ENCODE measurements at places on chromosomes 1 and 21.
A peak's percentile ranks its signal among the peaks of the same experiment; 100 is the strongest.

DNA sequence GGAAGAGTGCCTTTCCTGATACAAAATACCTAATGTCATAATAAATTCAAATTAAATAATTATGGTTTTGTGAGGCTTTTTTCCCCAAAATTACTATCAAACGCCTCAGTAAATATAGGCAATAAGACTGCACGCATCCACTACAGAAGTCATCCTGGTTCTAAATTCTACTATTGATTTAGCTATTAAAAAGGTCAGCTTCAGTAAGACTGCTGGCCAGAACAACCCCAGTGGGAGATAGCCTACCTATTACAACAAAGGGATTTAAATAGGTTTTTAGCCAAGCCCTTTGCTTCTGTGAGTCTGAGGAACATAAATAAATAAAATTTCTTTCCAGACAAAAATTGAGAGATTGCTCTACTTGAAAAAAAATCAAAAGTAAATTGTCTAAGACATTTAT lies 132.1 kb downstream of the PLPPR4 start:
- DNase-seq = no peak

DNA sequence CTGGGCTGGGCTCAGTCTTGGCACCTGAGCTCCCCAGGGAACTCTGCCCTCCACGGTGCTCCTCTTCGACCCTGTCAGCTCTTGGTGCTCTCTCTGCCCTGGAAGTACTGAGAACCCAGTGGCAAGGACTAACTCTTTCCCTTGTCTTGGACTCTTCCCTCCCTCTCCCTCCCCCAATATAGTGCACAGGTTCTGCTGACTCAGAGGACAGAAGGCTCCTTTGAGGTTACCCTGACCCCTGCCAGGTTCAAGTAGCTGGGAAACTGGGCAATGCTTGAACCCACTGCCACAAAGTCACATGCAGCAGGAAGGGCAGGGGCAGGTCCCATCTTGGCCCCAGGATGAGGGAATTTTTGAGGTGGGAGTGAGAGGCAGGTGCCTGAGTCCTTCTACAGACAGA lies 20.3 kb downstream of the KCNQ4 start:
- no peak for DNase-seq

- no peak for DNase-seq
Observed at GRCh38 chr1:6612641-6613360, 730 bp upstream of the PHF13 start.

DNA sequence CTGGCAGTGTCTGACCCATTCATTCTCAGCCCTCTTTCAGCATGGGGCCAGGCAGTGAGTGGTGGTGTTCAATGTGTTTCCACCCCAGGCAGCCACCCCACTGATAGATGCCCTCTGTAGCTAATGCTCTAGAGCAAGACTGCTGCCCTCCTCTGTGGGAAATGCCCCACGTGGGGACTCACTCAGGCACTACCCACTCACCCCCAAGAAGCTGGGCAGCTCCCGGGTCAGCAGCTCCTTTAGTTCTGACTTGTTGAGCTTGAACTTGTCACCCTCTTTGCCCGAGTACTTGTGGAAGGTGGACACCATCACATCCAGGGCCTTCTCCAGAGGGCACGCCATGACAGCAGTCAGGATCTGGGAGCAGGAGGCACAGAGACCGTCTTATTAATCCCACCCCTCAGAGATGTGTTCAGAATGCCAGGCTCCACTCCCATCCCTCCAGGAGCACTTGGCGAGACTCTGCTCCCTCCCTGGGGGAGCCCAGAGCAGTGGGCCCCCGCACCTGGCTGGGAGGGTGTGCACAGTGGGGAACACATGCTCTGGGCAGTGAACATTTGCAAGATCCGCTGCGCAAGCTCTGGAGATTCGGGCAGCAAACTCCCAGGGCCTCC lies 1.0 kb downstream of the S100A4 start:
- DNase-seq = no peak

DNA sequence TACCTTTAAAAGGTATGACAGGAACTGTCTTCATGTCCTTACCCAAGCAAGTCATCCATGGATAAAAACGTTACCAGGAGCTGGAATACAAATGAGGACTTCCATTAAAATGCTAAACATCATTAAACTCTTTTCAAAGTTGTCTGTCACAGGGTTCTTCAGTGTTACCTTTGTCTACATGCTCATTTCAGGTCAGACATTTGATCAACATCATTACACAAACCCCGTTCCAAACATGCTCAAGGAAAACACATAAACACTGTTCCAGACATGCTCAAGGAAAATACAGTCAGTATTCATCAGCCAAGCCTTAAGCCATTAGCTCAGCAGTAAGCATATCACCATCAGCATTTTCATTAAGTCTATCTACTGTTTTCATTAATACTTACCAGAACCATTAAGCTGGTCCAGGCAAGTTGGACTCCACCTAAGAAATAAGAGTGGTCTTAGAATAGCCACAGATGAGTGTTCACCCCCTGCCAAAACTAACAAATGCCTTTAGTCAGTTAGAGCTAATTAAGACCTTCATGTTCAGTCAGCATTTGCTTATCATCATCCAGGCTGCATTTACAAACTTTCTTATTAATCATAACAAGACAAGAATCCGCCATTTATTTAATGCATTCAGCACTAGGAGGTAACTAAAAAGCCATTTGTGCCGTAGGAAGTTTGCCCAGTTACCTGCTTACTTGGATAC lies 2.2 kb downstream of the GAS5 start:
- no peak for DNase-seq

DNA sequence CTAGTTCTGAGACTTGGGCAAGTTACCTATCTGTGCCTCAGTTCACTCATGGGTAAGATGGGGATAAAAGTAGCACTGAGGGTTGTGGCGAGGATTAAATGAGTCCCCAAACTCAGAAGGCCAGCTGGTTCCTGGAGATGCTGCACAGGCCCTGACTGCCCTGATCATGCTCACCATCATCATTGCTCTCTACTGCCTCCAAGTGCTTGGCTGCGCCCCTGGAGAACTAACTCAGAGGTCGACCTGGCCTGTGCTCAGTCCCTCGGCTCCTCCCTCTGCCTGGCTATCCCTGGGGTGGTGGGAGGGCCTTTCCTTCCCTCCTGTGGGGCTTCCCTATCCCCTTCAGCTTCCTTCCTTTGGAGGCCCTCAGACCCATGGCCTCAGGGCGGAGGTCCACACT lies 5.6 kb downstream of the SLC5A9 start:
- no peak for DNase-seq

GRCh38 chr1:4847711-4848110 lies 193.3 kb downstream of the AJAP1 start:
- no peak for DNase-seq

GRCh38 chr1:212518188-212519054 lies 85.7 kb downstream of the NENF start:
- DNase-seq = no peak

DNA sequence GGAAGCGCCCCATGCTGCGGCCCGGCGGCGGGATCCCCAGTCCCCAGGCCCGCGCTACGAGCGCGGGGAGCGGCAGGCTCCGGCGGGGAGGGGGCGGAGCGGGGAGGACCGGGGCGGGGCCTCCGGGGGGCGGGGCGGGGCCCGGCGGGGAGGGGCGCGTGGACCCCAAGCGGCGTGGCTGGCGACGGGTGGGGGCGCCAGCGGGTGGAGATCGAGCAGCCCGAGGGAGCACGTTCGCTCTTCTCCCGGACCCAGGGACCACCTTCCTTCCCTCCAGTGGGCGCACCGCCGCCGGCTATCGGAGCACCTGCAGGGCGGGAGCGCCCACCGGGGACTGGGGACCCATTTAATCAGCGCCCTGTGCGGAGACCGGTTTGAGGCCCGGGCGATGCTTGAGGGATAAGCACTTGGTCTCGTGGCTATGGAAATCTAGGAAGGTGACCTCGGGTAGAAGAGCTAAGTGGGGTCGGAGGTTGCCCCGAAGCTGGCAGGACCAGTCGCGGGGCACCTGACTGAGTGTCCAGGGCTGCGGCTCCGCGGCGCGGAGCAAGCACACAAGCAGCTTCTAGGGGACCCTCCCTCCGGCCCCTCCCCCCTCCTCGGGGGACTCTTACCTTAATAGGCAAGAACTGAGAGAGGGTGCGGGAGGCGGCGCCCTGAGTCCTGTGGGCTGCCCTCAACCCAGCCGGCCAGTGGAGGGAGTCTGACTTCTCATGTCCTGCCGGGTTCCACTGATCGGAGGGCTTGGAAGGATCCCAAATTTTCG lies at the start of gene TSPAN2:
Gene TSPAN2 (minus strand): TSS at position 84 of the 766 bp plus-strand sequence. CDS start 71 bp downstream, at position 13.
- peak; percentile 26 for DNase-seq

DNA sequence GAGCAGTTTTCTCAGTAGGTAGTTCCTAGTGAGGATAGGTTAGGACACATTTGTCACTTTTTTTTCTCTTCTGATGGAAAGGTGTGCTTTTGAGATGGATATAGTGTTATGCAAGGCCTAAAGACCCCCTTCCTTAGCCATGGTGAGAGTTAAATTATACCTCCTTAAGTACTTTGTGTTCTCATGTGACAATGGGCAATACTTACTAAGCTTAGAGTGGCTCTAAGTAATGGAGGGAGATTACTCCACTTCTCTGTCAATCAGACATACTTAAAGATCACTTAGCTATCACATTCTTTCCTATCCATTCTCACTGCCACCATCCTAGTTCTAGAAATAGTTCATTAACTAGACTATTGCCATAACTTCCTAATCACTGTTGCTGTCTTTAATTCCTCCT lies 265.6 kb downstream of the PBX1 start:
- DNase-seq = no peak

Data from stimulated activated CD8-positive, alpha-beta memory T cell treated with anti-CD3 and anti-CD28 coated beads, Interleukin-15, amount 100 ng/mL, for 24 hours (primary cell).